ENCODE measurements at places on chromosomes 1 and 21. TPM values are rescaled to one million over a fixed set of nuclear protein-coding genes. Genes with fewer than 3 reads are reported as not detected.

DNA sequence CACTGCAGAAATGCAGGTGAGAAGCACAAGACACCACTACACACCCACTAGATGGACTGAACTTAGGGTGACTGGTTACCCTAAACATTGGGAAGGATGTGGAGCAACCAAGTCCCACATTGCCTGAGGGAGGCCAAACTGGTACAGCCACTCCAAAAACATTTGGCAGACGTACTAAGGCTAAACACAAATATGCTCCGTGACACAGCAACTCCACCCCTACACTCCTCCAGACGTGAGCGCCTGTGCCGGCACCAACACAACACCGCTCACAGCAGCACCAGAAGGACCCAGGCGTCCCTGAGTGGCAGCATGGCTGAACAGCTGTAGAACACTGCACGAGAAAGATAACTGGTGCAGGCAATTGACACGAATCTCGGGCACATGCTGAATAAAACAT, 14.7 kb downstream of the PTTG1IP start:
- no peak for DNase-seq

DNA sequence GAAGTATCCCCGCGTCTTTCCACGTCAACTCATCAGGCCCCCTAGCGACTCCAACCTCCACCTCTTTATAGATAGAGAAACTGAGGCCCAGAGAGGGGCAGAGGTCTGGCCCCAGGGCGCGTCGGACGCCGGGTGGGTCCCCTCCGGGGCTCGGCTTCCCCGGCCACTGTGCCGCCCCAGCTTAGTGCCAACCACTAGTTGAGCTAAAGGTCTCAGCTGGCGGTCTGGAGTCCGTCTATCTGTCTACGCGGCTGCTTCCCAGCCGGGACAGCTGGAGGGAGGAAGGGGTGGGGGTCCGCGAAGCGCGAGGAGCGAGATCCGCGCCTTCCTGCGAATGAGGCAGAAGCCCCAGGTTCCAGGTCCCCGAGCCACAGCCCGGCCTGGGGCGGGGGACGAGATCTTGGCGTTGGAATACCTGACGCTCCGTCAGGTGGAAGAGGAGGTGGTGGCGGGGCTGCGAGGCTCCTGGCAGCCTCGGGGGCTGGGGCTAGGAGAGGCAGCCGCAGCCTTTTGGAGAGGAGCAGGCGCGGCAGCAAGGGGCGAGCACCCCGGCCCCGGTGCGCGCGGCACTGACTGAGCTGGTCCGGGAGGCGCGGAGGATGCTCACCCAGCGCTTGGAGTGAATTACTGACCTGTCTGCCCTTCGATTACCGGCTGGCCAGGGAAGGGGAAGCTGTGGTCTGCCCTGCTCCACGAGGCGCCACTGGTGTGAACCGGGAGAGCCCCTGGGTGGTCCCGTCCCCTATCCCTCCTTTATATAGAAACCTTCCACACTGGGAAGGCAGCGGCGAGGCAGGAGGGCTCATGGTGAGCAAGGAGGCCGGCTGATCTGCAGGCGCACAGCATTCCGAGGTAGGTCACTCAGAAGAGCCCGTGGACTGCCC, 937 bp downstream of the PODN start:
- no peak for DNase-seq

GCSAML gene
- 1.2 TPM for total RNA-seq

GRCh38 chr1:205064301-205064700, 20.0 kb downstream of the TMEM81 start:
- peak; percentile 42 for DNase-seq

GRCh38 chr1:47682786-47683350, 245.0 kb downstream of the FOXD2 start:
- no peak for DNase-seq

- no peak for DNase-seq
Observed at GRCh38 chr1:204735042-204735441, 49.5 kb upstream of the LRRN2 start.

GRCh38 chr1:57024428-57024827, 58.6 kb upstream of the C8B start:
- no peak for DNase-seq

- DNase-seq: peak; percentile 96
Observed at GRCh38 chr21:39387461-39388037, 38.7 kb upstream of the HMGN1 start.

TDRD5 gene
- not detected for total RNA-seq

DNA sequence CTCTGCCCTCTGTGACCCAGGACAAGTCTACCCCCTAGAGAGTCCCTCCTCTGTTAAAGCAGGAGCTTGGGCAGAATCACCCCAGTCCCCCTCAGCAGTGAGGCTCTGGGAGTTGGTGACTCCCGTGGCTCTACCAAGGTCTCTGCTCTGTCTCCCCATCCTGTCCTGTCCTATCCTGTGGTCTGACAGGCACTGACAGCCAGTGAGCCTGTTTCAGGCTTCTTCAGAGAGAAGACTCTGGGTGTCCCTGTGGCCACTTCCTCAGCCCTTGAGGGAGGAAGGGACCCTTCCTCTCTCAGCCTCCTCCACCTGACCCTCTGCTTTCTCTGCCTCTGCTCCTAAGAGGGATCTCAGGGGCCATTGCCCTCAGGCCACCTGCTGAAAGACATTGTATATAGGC, 148.7 kb downstream of the FCRL5 start:
- no peak for DNase-seq

DNA sequence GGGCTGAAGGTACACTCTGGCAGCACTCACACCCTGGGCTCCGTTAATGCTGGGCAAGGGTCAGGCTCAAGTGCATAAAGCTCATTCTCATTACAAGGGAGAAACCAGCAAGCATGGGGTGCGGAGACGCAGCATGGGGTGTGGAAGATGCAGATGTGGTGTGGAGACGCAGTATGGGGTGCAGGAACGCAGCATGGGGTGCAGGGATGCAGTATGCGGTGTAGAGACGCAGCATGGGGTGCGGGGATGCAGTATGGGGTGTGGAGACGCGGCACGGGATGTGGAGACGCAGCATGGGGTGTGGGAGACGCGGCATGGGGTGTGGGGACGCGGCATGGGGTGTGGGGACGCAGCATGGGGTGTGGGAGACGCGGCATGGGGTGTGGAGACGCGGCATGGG, 390.7 kb downstream of the NPHP4 start:
- DNase-seq: no peak

DNA sequence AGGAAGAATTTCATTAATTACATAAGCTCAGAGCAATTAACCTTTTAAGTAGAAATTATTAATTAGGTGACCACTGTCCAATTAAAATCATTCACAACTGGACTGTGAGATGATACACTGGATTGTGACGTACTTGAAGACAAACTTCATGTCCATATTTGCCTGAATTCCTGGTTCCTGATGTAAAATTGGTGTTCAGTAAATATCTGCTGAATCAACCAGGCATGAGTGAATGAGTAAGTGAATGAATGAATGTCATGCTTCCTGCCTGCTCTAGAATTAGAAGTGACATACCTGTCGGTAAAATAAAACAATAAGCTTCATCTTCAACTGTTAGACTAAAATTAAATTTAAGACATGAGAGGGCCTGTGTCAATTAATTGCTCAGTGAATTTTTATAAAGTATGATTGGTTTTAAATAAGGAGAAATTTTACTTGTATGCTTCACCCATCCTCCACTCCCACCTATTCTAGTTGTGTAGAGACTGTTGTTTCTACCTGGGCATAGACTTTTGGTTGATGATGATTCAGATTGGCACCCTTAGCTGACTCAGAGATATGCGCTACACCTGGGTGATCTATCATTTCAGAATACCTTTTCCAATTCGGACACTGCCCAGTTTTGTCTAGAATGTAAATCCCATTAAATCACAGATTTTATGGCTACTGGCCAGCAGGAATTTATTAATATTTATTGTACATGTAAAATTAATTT, 56.9 kb upstream of the PTGS2 start:
- no peak for DNase-seq

- DNase-seq: no peak
Observed at GRCh38 chr21:26072666-26073615, 97.6 kb downstream of the APP start.

- DNase-seq: no peak
Observed at GRCh38 chr21:43771199-43771675, 4.9 kb downstream of the CSTB start.

GRCh38 chr1:38451541-38451993, 405.0 kb upstream of the POU3F1 start:
- no peak for DNase-seq

- DNase-seq: no peak
Observed at GRCh38 chr1:161791904-161792655, 26.0 kb downstream of the ATF6 start.

BARHL2 gene
- total RNA-seq: not detected

- DNase-seq: no peak
Observed at GRCh38 chr1:202565890-202566602, 144.2 kb downstream of the SYT2 start.

DNA sequence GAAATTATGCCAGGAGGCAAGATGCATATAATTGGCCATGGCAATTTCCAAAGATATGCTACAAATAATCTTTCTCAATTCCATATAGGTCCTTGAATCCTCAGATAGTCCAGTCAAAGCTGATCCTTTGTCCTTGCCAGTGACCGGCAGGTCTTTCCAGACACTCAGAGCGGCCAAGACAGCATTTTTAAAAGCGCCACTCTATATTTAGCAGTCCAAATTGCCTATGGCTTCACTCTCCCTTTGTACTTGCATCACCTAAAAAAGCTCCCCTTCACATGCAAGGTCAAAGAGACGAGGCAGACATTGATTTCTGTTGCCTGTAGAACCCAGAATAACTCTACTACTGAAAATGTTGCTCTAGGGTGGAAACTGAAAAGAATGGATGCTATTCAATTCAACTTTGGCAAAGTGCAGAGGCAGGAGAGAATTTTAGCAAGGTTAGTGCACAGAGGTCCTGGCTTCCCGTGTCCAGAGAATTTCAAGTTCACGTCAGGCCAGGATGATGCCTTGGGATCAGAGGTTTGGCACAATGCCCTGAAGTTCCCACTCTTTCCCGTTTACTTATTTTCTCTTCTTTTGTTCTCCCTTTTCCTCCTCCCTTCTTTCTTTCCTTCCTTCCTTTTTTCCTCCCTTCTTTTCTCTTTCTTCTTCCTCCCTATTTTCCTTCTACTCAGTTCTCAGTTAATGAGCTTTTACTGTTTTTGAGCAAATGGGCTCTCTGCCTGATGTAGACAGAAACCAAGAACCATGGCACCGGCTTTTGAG, 108.5 kb downstream of the KCNK1 start:
- DNase-seq: no peak

DNA sequence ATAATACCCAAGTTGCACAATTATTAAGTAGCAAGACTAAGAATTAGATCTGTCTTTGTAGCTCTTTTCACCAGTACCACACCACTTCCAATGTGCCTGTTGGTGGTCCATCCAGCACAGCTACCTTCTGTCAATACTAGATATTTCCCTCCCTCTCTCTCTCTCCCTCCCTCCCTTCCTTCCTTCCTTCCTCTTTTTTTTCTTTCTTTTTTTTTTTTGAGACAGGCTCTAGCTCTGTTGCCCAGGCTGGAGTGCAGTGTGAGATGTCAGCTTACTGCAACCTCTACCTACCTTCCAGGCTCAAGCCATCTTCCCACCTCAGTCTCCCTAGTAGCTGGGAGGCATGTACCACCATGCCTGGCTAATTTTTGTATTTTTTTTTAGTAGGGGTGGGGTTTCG, 21.1 kb downstream of the KPNA6 start:
- DNase-seq: no peak

GRCh38 chr1:107443027-107443426, 302.2 kb downstream of the NTNG1 start:
- DNase-seq: no peak

DNA sequence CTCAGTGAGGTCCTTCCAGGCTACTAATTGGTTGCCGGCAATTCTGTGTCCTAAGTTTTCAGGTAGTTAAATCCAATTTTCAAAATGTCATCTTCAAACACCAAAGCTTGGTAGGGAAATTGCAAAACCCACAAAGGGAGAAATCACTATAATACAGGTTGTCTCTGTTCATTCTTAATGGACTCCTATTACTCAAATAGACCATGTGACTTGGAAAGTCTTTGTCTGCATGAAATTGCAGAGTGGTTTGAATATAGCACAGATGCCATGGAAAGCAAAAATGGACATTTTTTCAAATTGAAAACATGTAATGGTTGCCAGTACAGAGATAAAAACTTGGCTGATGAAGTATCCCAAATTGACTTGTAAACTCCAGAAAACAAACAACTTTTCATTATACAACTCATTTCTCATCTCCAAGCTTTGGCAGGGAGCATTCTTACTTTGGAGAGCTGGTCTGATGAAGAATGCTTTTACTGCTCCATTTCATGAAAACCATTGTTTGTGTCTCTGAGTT, 169.5 kb upstream of the PKN2 start:
- DNase-seq: no peak

OR2L8 gene
- 0.53 TPM for total RNA-seq

- peak; percentile 81 for DNase-seq
Observed at GRCh38 chr1:6603238-6603914, 707 bp upstream of the KLHL21 start.

DNA sequence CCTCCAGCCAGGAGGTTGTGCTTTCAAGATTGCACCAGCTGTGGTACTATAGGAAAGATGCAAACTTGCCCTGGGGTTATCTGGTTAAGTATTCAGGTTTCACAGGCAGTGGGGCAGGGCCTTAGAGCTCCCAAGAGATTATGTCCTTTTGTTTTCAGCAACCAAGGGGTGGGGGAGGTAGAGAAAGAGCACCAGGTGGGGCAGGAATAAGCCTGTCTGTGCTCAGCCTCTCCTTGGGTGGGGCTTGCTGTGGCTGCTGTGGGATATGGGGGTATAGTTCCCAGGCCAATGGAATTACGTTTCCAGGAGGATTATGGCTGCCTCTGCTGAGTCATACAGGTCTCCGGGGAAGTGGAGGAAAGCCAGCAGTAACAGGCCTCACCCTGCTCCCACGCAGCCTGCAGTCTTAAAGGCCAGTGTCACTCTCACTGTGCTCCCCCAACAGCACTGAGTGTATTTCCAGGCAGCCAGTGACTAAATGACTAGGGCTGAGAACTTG, 508.6 kb downstream of the RWDD3 start:
- DNase-seq: no peak

MINDY1 gene
- total RNA-seq: 50.5 TPM

DNA sequence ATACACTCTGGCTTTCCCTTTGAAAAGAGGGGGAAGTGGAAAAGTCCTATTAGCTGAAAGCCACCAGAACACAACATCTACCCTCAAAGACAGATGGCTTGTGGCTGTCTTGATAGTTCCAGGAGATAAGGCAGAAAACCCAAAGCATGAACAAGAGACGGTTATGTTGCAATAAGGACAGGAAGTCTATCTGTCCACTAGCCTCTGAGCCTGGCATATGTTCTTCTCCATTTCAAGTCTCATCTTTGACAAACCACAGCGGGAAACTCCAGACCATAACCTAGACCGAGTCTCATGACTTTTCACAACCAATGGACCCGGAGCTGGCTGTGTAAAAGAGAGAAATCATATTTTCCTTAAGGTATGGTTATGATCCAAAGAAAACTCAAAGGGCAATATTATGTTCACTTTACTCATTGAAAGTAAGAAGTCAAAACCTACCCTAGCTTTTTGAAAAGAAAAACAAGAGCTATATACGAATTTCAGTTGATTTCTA, 33.8 kb downstream of the DUSP10 start:
- no peak for DNase-seq

OR2T29 gene
- not detected for total RNA-seq

GRCh38 chr1:85473390-85473789, 8.4 kb upstream of the DDAH1 start:
- DNase-seq: no peak
